Activated naive CD4-positive, alpha-beta T cell (primary cell): ENCODE measurements at places on chromosomes 11 and 22.

DNA sequence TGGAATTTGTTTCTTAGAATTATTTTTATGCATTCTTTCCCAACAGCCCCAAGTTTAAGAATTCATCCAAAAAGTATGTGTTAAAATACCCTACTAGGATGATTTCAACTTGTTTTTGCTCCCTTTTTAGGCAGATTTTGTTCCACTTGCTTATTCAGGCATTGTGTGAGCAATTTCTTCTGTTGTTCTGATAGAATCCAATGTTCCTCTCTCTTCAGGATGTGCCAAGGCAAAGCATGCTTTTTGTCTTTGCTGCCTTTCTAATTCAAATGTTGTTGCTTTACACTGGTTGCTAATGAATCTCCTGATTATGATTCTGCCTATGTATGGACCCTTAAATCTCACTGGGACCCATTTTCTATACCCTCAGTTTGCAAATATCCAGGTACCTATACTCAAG lies 131.2 kb upstream of the ARHGAP42 start:
- no peak for DNase-seq

- no peak for DNase-seq
Measured at GRCh38 chr11:67468456-67468758, 644 bp downstream of the TMEM134 start.

GRCh38 chr11:11789735-11790369 lies 51.9 kb upstream of the USP47 start:
- no peak for DNase-seq

DNA sequence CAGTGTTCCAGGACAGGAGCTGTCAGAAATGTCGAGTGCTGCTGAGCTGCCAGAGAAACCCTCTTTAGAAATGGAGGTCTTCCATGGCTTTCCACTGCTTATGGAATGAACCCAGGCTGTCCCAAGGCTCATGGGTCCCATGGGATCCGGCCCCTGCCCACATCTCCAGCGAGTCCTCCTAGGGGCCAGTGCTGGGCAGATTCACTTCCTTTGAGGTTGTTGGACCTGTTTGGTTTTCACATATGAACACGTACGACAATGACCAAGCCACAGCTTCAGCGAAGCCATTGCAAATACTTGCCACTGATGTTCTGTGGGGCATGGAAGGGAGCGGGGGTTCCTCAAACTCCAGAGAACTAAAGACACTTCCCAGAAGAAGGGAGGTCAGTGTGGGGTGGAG lies 483.3 kb downstream of the TBC1D22A start:
- DNase-seq = no peak

- DNase-seq = no peak
Measured at GRCh38 chr22:50118557-50119168, 28.9 kb downstream of the MOV10L1 start.
